ENCODE measurements at places on chromosomes 2 and 18.
A peak's percentile ranks its signal among the peaks of the same experiment; 100 is the strongest.

- DNase-seq, result no peak
These were observed 23.0 kb upstream of the RHOB start for GRCh38 chr2:20423847-20424246.

DNA sequence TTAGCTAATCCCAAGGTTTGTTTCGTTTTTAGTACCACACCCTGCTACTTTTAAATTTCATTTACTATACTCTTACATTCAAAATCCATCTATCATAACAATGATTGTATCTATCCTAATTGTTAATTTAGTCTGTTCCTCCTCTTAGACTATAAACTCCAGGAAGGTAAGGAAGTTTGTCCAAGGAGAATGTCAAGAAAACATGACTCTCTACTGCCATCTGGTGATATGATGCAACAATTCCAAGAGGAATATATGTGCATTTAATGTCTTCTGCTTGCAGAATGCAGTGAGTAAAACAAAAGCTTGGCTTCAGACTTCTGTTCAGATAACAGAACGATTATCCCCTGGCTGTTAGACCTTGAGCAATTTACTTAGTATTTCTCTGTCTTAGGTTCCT is 1267.1 kb downstream of the LRP1B start:
- peak; percentile 44 for DNase-seq

DNA sequence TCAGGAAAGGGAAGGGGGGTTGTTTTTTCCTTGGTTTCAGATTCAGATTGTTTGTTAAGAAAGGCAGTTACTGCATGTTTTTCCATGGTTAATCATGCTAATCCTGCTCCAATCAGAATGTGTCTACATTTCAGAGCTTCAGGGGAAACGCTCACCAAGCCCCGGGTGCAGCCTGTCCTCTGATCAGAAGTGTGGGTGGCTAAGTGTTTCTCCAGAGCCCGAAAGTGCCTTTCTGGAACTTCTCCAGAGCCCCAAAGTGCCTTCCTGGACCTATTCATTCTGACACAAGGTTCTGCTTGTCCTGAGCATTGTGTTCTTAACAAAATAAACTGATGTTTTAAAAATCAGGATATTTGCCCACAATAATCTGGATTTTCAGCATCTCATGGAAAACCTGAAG is 359.0 kb upstream of the ZNF521 start:
- DNase-seq, result no peak

- DNase-seq, result no peak
These were observed 473.3 kb upstream of the HS6ST1 start for GRCh38 chr2:128791985-128792320.

- no peak for DNase-seq
These were observed 45.3 kb upstream of the CCBE1 start for GRCh38 chr18:59742325-59743111.

- no peak for DNase-seq
These were observed 70.0 kb downstream of the SLC25A12 start for GRCh38 chr2:171824086-171824485.

- DNase-seq, result no peak
These were observed 49.1 kb downstream of the PTGR3 start for GRCh38 chr18:75159646-75160356.

GRCh38 chr18:25495606-25496005 is 143.6 kb upstream of the ZNF521 start:
- DNase-seq, result no peak

DNA sequence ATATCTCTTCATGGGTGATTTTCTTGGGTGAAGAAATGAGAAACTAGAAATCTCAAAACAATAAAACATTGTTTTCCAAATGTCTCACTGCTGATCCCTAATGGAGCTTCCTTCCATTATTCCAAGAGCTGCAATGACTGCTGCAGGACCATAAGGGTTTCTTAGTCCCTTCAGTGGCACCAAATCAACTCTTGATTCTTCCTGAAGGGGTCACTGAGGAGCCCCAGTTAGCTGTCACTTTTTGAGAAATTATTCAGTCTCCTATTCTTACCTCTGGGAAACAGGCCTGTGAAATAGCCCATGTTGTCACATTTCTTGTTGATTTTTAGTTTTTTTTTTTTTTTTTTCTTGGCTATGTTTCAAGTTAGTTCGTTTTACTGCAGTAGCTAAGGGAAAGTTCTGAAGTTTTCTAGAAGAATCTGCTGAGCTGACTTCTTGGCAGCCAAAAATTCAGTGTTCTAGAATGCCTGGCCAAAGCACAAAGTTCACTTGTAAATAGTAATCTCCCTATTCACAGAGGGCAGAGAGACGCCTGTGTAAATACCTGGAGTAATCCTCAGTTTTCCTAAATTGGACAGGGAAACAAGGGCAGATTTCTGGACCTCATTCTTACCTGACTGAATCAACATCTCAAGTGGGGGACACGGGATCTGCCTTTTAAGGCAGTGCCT is 480.0 kb downstream of the RIT2 start:
- no peak for DNase-seq

DNA sequence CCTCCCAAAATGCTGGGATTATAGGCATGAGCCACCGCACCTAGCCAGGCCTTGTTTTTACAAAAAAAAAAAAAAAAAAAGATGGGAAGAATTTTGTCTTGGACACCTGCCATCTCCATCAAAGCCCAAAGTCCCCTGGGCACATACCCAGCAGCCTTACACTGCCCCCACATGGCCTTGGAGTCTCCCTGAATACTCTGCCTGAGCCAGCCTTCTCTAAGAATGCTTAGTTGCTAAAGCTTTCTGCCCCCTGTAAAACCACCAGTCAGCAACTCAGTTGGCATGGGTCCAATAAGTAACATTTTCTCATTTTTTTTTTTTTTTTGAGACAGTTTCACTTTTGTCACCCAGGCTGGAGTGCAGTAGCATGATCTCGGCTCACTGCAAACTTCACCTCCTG is 40.6 kb downstream of the SPC25 start:
- DNase-seq, result peak; percentile 21

DNA sequence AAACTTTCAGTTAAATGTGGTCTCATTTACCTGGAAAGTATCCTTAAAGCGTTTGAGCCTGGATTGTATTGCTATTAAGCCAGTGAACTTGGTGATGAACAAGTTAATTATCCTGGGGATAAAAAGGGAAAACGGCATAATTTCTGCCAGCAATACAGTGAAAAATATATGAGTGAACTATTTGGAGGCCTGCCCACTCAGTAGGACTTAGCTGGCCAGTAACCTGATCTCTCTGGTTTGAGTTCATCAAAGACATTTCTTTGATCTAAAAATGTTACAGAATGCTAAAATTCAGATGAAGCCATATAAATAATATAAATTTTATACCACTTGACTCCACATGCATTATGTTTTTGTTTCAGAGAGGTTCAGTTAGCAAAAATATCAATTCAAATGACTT is 241.1 kb upstream of the VWC2L start:
- DNase-seq, result no peak

- DNase-seq, result no peak
These were observed 21.7 kb upstream of the ITGA6 start for GRCh38 chr2:172405673-172406072.

GRCh38 chr2:129730979-129731378 is 248.5 kb upstream of the RAB6C start:
- no peak for DNase-seq

DNA sequence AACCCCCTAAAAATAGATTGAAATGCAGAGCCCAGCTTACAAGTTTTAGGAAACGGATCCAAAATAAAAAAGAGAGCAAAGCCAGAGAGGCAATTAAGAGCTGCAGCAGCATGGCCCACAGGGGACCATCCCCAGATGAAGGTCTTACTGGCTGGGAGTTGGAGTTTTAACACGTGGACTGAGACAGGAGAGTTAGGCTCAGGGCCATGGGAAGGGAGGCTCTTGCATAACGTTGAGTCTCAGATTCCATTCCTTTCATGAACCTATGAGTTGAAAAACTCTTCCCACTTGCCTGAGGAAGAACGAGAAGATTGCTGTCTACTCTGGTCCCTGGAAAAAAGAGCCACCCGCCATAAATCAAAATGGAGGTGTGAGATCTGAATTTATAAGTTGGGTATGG is 101.8 kb upstream of the NDUFV2 start:
- DNase-seq, result no peak
